Stimulated activated CD8-positive, alpha-beta memory T cell treated with anti-CD3 and anti-CD28 coated beads, Interleukin-7, amount 100 ng/mL, for 48 hours (primary cell): ENCODE measurements at places on chromosomes 4 and X.

- no peak for DNase-seq
These were observed 303.1 kb downstream of the ARHGAP24 start for GRCh38 chr4:85777908-85778631.

- DNase-seq: no peak
These were observed 72.5 kb downstream of the C4orf46 start for GRCh38 chr4:158599150-158599549.

GRCh38 chr4:133465022-133465421 is 315.9 kb downstream of the PCDH10 start:
- no peak for DNase-seq

GRCh38 chrX:113384628-113385027 is 544.0 kb upstream of the AMOT start:
- no peak for DNase-seq

DNA sequence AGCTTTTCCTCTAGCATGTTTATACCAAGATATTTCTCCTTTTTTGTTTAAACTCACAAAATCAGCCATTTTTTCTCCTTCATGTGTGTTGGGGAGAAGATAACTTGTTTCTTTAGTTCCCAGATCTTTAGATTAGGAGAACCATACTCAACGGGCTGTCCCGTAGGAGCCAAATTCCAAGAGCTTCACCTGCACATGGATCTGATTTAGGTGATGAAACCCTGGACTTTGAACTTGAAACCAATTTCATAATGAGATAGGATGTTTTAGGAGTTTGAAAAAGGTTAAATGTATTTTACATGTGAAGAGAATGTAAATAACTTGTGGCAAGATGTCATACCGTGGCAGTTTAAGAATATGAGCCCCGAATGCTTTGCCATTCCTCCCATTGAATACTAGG is 280.0 kb upstream of the PCDH18 start:
- DNase-seq: no peak

DNA sequence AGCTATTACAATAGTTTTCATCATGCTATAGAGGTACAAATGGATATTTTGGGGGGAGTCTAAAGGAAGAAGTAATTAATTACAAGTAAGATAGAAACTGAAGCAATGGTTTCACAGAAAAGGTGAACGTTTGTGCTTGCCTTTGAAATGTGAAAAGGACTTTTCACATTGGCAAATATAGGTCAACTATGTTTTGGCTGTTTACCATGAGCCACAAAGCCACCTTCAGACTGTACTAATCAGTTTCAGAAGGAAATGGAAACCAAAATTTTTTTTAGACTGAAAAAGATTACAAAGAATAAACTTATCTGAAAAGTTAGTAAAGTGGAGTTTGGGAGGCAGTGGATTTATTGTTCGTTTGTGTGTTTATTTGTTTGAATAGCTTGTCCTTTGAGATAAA is 32.1 kb downstream of the SYTL5 start:
- no peak for DNase-seq

DNA sequence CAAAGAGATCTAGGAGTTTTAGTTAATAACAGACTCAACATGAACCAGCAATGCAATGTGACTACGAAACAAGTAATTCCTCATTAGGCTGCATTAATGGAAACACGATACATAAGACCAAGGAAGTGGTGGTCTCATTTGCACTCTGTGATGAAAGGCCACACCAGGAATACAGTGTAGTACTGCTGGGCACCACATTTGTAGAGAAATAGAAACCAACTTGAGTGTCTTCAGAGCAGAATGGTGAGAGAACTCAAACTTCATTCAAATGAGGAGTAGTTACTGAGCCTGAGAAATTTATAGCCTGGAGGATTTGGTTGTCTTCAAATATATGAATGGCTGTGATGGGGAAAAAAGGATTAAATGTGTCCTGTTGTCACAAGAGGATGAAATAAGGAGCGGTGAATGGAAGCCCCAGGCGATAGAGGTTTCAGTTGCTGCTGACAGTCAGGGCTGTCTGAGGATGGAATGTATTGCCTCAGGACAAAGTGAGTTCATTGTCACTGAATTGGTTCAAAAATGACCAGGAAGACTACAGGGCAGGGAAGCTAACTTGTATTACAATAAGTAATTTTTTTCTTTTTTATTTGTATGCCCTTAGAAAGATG is 50.9 kb downstream of the NFKB1 start:
- DNase-seq: no peak

- DNase-seq: no peak
These were observed 19.1 kb upstream of the MAD2L1 start for GRCh38 chr4:120085705-120086104.

GRCh38 chr4:163694385-163694784 is 199.9 kb downstream of the TMA16 start:
- DNase-seq: no peak
